ENCODE measurements at places on chromosomes 6 and 20.

- DNase-seq: no peak
Measured at GRCh38 chr6:75281653-75282052, 2.9 kb downstream of the TMEM30A start.

DNA sequence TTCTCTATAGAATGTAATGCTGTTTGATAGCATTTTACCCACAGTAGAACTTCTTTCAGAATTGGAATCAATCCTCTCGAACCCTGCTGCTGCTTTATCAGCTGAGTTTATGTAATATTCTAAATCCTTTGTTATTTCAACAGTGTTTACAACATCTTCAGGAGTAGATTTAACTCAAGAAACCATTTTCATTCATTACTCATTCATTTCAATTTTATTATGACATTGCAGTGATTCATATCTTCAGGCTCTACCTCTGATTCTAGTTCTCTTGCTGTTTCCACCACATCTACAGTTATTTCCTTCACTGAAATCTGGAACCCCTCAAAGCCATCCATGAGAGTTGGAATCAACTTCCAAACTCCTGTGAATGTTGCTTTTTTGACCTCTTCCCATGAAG, 93.7 kb downstream of the ZFAND3 start:
- DNase-seq: no peak

GRCh38 chr20:475463-476357, 13.4 kb upstream of the TBC1D20 start:
- no peak for DNase-seq

DNA sequence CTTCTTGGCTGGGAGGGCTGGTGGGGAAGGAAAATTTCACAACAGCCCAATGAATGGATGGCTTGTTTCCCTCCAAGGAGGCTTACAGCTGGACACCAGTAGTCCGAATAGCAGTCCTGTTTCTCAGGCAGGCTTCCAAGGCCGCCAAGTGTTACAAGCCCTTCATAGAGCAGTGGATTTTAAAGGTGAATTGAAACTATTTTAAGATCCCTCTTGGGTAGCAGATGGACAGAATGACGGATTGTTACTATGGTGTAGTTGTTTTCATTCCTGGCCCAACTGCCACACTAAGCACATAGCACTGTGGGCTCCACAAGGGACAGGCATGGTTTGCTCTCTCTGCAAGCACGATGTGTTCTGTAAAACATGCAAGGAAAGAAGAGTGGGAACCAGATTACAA, 203.3 kb upstream of the TAB2 start:
- DNase-seq: no peak

DNA sequence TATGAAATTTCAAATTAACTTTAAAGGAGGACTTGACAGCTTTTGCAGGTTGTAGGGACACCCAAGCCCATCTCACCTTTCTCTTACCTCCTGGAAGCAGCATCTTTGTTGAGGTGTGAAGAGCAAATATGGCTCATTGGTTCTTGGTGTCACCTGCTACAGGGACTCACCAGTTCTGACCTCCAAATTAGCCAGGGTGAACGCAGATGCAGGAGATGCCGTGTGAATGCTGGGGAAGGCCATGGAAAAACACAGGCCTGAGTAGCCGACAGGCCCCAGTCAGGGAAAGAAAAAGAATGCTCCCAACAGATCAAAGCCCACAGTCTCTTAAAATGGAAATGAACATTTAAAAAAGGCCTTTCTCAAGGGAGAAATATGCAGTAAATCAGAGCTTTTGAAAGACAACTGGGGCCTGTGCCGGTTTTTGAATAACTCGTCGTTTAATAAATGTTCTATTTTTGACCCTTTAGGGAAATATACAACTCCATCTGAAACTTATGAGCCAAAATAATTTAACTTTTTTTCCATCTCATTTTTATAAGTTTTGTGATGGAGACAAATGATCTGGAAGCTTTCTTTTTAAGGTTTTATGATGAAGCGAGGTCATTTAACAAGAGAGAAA, 167.5 kb downstream of the CD83 start:
- no peak for DNase-seq

DNA sequence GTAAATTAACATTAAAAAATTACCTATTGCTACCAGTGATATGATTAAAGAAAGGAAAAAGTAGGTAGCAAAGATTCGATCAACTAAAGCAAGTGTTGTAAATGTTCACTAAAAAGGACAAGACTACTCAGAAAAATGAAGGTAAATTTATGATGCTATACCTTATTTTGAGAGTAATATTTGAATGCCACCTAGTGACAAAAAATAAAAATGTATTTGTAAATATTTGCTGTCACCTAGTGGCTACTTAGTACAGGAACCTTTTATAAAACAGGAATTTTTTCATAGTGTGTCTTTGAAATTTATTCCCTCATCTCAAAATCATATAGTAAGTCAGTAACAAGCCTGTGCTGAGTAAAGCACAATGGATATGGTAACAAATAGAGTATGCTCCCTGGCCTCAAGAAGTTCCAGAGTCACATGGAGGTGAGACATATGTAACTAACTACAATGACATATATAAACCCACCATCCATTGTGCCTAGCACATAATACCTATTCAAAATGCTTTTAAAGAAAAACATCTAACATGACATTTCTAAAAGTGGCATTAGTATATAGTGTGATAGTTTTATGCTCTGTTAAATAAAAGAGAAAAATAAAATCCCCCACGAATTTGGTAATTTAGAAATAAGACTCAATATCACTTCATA, 193.1 kb upstream of the SIM1 start:
- DNase-seq: no peak

DNA sequence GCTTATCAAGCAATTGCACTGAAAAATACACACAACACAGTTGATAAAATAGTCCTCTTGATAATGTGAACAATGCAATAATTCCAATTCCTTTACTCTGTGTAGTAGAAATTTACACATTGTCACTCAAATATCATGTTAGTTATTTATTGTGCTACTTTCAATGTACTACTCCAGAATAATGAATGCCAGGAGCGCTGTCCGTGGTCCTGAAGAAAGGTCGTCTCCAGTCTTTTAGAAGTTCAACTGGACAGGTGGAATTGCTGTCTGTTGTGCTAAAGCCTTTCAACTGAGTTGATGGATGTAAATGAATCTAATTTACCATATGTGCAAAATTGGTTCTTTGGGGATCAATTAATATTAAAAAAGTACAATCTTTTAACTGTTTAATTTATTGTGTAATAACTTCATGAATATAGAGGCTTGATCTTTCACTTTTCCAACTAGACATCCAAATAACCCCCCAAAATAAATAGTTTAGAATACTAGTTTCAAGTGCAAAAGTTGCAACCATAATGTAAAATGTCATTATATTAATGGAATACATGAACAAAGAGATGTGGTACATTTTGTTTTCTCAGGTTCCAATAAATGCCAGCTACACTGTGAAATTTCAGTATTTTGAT, 3.2 kb downstream of the GRIK2 start:
- peak; percentile 45 for DNase-seq

DNA sequence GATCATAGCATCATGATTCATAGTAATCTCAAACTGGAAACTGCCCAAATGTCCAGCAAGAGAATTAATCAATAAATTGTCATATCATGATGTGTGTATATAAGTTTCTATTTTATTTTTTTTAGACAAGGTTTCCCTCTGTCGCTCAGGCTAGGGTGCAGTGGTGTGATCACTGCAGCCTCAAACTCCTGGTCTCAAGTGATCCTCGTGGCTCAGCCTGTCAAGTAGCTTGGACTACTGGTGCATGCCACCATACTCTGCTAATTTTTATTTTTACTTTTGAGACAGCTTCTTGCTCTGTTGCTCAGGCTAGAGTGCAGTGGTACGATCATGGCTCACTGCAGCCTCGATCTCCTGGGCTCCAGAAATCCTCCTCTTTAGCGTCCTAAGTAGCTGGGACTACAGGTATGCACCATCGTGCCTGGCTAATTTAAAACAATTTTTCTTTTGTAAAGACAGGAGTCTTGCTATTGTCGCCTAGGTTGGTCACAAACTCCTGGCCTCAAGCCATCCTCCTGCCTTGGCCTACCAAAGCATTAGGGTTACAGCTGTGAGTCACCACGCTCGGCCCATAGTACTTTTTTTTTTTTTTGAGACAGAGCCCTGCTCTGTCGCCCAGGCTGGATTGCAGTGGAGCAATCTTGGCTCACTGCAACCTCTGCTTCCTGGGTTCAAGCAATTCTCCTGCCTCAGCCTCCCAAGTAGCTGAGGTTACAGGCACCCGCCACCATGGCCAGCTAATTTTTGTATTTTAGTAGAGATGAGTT, 8.7 kb upstream of the ATRN start:
- DNase-seq: no peak

- no peak for DNase-seq
Measured at GRCh38 chr6:18632670-18633410, 245.7 kb downstream of the RNF144B start.
